ENCODE measurements at places on chromosomes 3 and 15.

- DNase-seq = no peak
Measured at GRCh38 chr15:75063338-75063737, 39.9 kb downstream of the PPCDC start.

- no peak for DNase-seq
Measured at GRCh38 chr3:37987751-37988179, 2.8 kb upstream of the VILL start.

DNA sequence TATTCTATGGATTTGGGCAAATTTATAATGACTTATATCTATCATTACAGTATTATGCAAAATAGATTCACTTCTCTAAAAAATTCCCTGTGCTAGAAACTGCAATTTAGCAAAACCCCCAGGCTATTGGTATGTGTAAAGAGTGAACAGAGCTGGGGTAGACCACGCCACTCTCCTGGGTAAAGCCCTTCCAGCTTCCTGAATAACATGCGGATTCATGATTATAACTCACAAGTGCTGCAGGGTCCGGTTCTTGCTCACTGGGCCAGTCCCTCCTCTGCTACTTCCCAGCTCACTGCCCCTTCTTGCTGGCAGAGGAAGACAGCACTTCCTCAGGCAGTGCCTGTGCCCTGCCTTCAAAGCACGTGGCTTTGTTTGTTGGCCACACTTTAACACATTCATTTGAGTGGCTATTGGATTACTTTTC lies 4.1 kb downstream of the CD80 start:
- no peak for DNase-seq

GRCh38 chr3:4950351-4950784 lies 28.9 kb upstream of the BHLHE40 start:
- no peak for DNase-seq

- no peak for DNase-seq
Measured at GRCh38 chr15:45441686-45442085, 63.3 kb upstream of the GATM start.

GRCh38 chr3:186361762-186362536 lies at the start of gene DGKG:
Gene DGKG (minus strand): TSS chr3:186362234. CDS start chr3:186320459, 41,775 bp downstream.
- no peak for DNase-seq

GRCh38 chr15:85706779-85707518 lies 87.8 kb downstream of the KLHL25 start:
- DNase-seq = no peak
